ENCODE measurements at places on chromosomes 5 and 9. TPM values are rescaled to one million over a fixed set of nuclear protein-coding genes. Genes with fewer than 3 reads are reported as not detected.

DNA sequence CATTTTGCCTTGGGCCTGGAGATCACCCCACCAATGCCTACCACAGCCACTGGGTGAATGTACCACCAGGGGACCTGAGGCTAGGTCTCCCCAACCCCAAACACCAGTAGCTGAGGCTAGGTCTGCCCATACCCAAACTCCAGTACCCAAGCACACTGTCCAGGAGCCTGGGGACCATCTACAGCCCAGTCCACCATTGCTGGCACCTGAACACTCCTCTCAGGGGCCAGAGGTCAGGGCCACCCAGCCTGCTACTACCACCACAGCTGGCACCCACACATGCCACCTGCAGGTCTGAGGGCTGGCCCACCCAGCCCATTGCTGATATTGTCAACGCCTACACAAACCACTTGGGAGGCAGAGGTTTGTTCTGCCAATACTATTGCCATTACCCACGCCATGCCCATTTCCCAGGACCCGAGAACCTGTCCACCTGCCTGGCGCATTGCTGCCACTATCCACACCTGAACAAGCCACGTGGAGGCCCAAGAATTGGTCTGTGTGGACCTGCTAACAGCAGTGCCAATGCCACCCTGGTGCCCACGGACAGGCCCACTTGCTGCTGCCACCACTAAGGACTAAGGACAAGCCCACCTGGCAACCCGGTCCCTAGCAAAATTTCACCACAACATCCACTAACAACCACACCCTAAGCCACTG is 59.2 kb downstream of the ZDHHC21 start:
- no peak for DNase-seq

DNA sequence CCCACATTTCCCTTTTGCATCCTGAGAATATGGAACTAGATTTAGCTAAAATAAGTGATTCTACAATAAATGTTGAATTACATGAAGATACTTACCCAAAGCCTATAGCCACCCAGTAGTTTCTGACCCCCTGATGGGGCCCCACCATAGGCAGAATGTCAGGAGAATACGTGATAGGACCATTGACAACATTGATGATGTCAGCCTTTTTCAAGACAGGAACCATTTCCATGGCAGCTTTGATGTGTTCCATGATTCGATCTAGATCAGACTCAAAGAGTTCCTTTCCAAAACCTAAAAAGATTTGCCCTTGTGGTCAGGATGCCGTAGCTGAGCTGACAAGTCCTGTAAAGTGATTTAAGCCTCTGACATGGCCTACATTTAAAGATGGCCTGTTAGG is 27.3 kb downstream of the DMGDH start:
- DNase-seq, result no peak

DNA sequence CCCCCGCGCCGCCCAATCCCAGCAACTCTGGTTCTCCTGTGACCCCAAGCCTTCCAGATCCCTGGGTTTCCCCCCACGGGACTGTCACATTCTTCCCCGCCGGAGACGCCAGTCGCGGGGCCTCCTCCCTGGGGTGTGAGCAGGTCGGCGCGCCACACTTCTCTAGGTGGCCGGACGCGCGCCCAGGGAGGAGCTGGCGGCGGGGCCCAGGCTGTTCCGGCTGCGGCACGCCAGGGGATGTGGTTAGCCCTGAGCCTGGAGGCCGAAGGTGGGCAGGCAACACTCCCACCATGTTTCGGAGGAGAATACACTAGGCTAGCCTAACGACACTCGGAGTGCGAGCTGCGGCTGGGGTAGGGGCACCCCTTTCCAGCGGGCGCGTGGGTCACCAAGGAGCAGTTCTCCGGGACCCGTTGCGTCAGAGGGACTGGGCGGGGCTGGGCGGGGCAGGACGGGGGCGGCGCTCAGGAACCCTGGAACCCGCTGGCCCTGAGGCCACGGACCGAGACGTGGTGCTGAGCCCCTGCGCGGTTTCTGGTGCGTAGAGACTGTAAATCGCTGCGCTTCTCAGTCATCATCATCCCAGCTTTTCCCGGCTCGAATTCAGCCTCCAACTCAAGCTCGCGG is at the start of gene SLC27A6:
Gene SLC27A6 (plus strand): TSS at position 478 of the 627 bp plus-strand sequence. CDS start 650 bp downstream, outside the sequence.
- DNase-seq, result no peak

GRCh38 chr5:175859916-175860315 is 11.5 kb upstream of the CPLX2 start:
- no peak for DNase-seq

DNA sequence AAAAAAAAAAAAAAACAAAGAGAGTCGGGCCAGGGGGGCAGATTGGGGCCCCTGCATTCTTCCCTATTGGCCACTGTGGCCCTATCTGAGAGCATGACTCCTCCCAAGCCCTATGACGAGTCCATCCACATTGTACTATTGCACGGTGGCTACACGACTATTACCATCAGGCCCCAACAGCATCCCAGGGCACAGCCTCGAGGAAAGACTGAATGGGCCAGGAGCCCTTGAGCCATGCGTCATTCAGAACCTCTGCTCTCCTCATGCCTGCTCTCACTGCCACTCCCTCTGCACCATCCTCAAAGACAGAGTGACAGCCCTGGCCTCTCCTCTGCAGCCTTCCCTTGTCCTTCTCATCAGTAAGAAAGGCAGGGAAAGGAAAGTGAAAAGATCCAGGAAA is 20.2 kb upstream of the ORM1 start:
- no peak for DNase-seq

GRCh38 chr9:88536951-88537760 is 2.2 kb downstream of the NXNL2 start:
- no peak for DNase-seq

DNA sequence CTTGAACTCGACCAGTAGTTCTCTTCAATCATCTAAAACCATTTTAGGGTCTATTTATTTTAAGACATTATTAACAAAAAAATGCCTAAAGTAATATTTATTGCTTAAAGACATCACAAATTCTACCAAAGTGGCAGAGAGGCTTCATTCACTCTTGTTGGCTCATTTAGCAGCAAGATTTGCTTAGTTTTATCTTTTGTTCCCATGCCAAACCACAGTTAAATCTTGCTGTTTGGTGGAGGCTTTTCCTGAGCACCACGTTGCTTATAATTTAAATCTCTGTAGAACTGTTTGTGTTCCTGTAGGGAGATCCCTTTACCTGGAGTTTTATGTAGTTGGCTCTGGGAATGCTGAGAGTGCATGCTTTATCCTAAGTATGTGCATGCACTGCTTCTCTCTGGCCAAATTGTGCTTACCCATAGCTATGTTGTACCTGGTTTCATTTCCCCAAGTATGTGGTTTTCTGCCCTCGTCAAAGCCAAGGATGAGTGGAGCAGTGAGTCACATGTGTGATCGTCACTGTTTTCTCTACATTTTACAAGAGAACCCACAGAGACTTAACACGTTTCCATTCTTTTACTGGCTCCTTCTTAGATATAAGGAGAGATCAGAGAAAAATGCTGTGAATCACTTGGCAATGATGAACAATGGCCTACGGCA is 42.1 kb upstream of the MAST4 start:
- DNase-seq, result no peak

DNA sequence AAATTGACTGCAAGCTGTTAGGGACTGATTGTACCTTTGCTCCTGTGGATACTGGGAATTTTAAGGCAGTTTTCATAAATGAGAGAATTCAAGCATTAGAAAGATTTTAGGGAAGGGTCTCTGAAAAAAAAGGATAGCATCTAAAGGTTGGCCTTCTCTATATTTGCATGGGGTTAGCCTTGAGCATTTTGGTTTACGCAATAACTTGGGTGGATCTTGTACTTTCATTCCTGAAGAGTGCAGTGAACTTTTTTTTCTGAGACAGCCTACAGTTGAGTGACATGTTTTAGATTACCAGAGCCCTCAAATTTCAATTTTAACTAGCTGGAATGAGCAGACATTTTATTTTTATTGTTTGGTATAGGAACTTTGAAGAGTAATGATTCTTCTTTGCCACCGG is 91.6 kb upstream of the NR3C1 start:
- no peak for DNase-seq

GRCh38 chr5:158458086-158458485 is 599.1 kb upstream of the CLINT1 start:
- no peak for DNase-seq

- DNase-seq, result no peak
Measured at GRCh38 chr5:37721447-37721871, 118.4 kb downstream of the GDNF start.

DNA sequence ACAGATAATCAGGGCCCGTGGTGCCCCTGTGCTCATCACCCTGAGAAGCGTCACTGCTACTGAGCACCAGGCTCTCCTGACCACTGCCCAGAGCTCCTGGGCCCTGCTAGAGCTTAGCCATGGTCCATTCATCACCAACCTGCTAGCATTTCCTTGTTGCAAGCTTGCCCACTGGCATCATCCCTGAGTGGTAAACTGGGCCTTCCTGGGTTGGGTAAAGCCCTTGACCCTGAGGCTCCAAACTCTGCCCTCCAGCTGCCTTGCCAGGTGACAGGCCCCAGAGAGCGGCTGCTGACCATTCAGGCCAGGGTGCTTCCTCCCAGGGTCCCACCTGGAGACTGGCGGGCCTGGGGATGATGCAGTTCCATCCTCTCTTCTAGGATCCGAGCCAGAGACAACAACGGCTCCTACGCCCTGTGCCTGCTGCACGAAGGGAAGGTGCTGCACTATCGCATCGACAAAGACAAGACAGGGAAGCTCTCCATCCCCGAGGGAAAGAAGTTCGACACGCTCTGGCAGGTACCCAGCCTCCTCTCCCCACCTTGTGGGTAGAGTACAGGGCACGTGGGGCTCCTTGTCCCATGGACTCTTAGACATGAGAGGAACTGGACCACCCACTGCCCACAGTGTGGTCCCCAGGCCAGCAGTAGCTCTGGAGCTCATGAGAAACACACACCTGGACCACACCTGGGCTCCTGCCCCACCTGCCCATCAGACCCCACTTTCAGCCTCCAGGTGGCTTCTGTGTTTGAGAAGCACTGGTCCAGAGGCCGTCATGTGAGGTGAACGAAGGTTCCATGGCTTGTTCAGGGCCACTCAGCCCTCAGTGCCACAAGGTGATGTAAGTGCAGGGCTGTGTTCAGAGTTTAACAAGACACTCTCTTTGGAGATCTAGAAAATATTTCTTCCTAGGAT is 60.5 kb downstream of the SYK start:
- DNase-seq, result peak; percentile 48

- DNase-seq, result no peak
Measured at GRCh38 chr5:132099076-132099748, 25.6 kb downstream of the CSF2 start.

DNA sequence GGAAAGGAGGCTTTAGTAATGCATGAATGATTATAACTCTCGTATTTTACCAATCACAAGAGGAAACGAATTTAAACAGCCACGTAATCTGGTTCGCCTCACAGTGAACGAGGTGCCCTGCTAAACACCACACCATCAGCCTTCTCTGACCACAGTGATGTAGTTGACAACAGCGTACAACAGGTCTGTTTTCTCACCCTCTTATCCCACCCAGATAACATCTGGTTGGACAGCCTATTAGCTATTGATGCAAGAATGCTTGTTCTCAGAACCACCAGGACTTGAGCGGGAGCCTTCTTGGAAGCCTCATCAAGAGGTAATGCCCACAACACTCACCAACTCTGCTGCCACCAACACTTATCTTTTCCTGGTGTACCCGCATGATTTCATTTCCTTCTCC is 23.3 kb downstream of the SLC1A3 start:
- DNase-seq, result no peak

GRCh38 chr5:76199336-76200318 is 116.4 kb downstream of the SV2C start:
- DNase-seq, result no peak

- no peak for DNase-seq
Measured at GRCh38 chr5:75338408-75338807, 1.4 kb downstream of the HMGCR start.

DNA sequence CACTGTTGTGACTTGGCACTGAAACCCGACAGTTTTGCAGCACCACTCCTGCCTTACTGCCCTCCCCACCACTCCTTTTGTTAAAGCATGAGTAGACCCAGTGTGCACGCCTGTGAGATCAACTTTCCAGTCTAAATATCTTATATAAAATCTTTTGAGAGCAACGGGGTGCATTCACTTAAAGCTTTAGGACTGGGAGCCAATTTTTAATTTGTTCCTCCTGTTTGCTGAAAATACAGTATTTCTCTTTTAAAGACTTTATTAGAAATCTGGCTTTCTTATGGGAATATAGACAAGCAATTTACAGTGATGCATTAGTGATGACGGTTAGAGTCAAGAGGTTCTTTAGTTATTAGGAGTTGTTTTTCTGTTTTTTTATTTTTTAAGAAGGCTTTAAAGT is 397.5 kb downstream of the TMEM167A start:
- no peak for DNase-seq

DNA sequence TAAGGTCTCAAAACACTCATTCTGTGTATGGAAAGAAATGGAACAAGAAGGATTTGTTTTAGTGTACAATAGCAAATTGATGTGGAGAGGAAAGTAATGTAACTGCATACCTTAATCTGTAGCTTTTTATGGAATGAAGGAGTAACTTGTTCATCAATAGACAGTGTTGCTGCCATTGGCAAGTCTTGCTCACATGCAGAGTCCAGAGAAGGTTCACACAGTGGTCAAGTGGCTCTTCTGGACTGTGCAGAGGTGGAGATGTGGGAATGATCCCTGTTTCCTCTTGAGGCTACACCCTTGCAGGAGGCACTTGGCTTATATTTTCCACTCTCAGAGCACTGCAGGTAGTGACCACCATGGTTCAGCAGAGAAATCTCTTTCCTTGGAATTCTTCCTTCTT is 132.9 kb upstream of the ANKH start:
- DNase-seq, result no peak

- DNase-seq, result no peak
Measured at GRCh38 chr5:159131951-159132350, 32.2 kb upstream of the EBF1 start.

GRCh38 chr9:4594545-4594944 is 67.5 kb upstream of the PLPP6 start:
- DNase-seq, result no peak

GRCh38 chr9:91179237-91180138 is 182.2 kb downstream of the AUH start:
- peak; percentile 79 for DNase-seq

DNA sequence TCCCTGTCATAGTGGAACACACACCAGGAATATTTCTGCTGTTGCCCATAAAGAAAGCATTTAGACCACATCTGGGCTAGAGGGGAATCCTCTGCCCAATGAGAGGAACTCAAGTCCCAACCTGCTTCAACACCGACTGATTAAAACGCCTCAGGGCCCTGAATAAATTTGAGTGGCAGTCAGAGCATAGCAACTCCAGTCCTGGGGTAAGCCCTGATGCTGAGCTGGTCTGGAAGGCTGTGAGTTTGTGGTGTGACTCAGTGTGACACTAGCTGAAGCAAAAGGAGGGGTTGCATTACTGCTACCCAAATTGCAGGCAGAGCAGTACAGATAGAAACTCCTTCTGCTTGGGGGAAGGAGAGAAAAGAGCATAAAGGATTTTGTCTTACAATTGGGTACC is 148.3 kb downstream of the PRDM9 start:
- DNase-seq, result no peak

Gene ERCC6L2
- 28.9 TPM for total RNA-seq

Gene SLC4A9
- 0.38 TPM for total RNA-seq

Gene SURF4
- total RNA-seq, result 114 TPM

Gene TMEM8B
- 5.5 TPM for total RNA-seq

Gene FAM78A
- 1.7 TPM for total RNA-seq

Gene FOXD4
- total RNA-seq, result not detected

Measured in lower leg skin (tissue), 4 donors.